ENCODE measurements at places on chromosomes 12 and 14.

- no peak for DNase-seq
These were observed 15.4 kb upstream of the PUS1 start for GRCh38 chr12:131913666-131914065.

GRCh38 chr12:112665958-112666357 lies 125.6 kb upstream of the RPH3A start:
- DNase-seq, result no peak

DNA sequence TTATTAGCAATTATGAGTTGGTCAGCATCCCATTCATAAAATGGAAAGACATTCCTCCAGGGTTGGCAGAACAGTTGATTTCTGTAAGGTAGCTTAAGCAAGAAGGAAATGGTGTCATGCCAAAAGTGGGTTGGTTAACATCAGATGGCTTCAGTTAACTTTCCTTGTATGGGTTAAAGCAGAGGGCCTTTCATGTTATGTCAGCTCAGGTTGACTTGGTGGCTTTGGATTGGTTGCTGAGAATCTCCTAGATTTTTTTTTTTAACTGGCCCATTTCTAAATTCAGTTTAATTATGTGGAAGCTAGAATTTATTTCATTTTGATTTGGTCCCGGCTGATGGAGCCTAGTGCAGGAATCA lies 87.8 kb downstream of the BBS10 start:
- DNase-seq, result no peak

DNA sequence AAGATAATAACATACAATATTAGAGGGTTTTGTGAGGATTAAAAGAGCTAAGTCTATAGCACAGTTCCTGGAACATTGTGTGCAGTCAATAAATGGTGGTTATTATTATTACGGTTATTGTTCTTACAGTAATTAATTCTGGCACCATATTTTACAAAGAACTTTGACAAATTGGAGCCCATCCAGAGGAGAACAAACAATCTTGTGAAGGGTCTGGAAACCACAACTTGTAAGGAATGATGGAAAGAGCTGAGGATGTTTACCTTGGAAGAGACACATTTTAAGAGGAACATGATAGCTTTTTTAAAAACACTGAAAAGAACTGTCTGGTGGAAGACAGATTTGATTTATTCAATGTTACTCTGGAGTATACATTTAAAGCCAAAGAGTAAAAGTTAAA lies 150.5 kb upstream of the KRR1 start:
- DNase-seq, result no peak

- DNase-seq, result no peak
These were observed 13.1 kb upstream of the DAAM1 start for GRCh38 chr14:59175404-59175803.

GRCh38 chr12:85823436-85824180 lies 12.6 kb downstream of the RASSF9 start:
- no peak for DNase-seq

DNA sequence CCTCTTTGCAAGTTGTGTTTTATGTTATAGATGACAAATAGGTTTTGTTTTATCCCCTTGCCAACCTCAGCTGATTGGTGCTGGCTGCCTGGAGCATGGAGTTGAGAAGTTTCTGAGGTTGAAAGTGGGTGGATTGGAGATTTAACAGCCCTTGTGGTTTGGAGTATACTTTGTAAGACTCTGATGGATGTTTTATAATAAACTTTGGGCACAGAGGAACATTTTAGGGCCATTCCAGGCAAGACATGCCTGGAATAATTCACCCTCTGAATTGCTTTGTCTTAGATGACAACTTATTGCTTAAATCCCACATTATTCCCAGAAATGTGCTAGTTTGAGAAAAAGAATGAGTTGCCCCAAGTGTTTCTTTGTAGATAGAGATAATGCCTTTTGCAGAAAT lies 158.9 kb downstream of the SLC5A8 start:
- DNase-seq, result no peak

GRCh38 chr12:29547151-29547632 lies 49.7 kb upstream of the OVCH1 start:
- DNase-seq, result no peak

GRCh38 chr12:51009056-51009440 lies 17.1 kb downstream of the SLC11A2 start:
- no peak for DNase-seq
